ENCODE measurements at places on chromosomes 5 and 9.

- no peak for DNase-seq
Observed at GRCh38 chr5:161548487-161549094, 2.1 kb upstream of the GABRB2 start.

DNA sequence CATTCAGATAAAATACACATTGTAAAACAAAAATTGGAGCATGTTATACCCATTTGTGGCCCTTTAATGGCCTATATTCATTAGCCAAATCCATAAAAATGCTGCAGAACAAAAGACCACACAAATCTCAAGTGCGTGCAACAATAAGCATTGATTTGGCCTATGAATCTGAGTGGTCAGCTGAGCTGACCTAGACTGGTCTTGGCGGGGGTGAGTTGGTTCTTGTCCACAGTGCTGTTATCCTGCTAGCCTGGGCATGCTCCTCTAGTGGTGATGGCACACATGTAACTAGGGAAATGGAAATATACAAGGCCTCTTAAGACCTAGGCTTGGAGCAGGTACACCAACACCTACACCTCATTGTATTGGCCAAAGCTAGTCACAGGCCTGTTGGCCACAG lies 122.2 kb upstream of the TBCA start:
- DNase-seq, result no peak

DNA sequence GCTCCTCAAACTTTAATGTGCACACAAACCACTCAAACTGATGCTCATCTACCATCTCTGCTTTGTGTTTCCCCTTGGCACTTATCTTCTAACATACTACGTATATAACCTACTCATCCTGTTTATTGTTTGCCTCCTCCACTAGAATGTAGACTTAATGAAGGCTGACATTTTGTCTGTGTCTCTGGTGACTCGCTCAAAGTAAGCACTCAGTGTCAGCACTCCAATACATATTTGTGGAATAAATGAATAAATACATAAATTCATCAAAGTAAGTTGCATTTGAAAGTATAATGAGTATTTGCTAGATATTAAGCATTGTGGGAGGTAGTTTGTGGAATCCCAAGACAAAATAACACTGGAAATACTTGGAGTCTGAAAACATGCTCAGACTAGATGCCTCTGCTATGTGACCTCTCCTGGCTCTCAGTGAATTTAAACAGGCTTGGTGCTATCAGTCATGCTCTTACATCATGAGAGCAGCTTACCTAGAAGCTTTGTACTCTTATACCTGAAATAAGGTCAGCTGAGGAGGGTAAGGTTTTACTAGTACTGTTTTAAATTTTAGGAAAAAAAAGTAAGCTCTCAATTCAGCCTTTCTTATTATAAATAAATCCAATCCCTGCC lies 37.0 kb upstream of the RANBP6 start:
- DNase-seq, result no peak

DNA sequence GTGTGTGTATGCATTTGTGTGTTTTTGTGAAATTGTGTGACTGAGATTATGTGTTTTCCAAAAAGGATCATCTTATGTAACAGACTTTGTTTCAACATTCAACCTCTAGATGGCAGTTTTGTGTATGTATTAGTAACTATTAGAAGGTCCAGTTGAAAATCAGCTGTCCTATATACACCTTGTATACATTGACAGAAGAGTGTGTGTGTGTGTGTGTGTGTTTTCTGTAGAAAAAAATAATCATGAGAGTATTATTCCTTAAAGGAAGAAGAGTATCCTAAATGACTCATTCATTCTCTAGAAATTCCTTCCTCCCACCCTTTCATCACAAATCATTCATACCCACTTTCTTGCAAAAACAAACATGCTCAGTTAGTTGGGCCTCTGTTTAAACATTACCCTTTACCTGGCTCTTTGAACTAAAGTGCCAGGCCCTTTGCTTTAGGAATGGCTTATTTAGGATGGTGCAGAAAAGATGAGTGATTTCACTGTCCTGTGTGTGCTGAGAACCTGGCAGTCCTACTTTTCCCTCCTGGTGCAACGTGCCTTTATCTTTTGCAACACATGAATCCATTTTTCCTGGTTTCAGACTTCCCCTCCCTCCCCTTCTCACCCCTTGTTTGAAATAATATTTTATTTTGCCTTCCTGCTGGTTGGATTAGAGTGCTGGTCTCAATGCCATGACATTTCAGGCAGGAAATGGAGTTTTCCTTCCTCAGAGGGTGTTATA lies 152.2 kb downstream of the ARHGAP26 start:
- DNase-seq, result no peak

GRCh38 chr9:23826120-23826629 lies at the start of gene ELAVL2:
Gene ELAVL2, minus strand, starts transcription at chr9:23826240. Its CDS starts 64,006 bp downstream, at chr9:23762234.
- peak; percentile 30 for DNase-seq
